ENCODE measurements at places on chromosomes 12 and 14.

DNA sequence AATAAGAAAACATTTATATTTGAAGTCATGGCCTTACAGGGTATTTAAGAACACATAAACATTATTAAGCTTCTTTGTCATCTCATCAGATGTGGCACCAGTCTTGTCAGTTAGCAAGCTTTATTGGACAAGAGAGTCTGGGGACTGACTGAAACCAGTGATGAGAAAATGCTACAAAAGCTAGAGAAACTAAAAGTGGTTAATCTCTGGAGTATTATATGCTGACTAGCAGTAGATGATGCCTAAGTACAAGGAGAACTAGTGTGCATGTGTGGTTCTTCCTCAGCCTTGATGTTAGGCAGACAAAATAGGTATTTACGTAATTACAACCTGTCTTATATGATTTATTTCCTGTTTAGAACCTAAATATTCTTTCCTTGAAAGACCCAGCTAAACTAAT is 176.5 kb downstream of the CPNE8 start:
- DNase-seq, result no peak

DNA sequence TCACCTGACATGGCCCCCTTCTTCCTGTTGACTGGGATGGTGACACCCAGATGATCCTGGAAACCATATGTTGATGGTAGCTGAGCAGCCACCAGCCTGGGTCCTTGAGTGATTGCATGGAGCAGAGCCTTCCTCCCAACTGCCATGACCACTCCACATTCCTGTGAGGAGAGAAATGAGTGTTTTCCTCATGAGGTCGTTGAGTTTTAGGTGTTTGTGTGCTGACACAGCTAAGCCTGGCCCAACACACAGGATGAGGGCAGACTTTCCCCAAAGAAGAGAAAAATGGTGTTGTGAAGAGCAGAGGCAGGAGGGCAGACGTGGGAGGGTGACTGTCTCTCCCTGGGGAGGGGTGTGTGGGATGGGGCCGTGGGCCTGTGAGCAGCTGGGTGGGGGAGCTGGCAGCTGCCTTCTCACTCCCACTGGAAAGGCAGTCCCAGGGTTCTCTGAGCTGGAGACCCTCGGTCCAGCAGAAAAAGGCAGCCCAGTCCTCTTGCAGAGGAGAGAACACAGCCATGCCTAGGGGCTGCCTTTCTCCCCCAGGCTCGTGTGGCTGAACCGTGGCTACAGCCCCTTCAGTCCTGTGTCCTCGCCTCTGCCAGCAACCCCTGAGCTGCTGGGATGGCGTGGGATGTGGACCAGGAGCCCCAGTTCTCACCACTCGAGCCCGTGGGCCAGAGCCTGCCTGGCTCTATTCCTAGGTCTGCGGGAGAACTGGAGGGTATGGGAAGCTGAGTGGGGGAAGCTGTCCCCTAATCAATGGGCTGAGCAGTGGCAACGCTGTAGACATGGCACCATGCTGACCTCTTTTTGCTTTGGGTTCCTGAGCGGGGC is 257.0 kb downstream of the ADGRD1 start:
- no peak for DNase-seq

- no peak for DNase-seq
These were observed 2.6 kb upstream of the MAP4K5 start for GRCh38 chr14:50534997-50535396.

GRCh38 chr14:98130691-98131090 is 1141.3 kb downstream of the BCL11B start:
- no peak for DNase-seq

- no peak for DNase-seq
These were observed 19.7 kb upstream of the NGB start for GRCh38 chr14:77290705-77291104.

- no peak for DNase-seq
These were observed 15.5 kb downstream of the PRKAB1 start for GRCh38 chr12:119683413-119683812.

DNA sequence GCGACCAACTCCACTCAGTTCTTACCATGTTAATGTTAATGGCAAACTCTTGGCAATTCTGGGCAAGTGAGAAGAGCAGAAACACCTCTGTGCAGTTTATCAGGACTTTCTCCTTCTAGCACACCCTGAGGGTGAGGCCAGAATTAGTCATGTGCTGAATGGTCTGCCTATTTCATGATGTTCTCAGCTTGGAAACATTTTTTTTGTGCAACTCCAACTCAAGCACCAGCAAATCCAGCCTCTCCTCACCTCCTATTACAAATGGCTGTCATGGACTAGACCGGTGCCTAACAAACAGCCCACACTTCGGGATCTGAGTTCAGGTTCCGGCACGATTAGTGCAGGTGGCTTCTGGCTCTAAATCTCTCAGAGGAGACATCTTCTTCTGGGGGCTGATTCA is 246.0 kb downstream of the ZFP36L1 start:
- no peak for DNase-seq

GRCh38 chr12:63305901-63306875 is 155.2 kb upstream of the AVPR1A start:
- DNase-seq, result no peak

DNA sequence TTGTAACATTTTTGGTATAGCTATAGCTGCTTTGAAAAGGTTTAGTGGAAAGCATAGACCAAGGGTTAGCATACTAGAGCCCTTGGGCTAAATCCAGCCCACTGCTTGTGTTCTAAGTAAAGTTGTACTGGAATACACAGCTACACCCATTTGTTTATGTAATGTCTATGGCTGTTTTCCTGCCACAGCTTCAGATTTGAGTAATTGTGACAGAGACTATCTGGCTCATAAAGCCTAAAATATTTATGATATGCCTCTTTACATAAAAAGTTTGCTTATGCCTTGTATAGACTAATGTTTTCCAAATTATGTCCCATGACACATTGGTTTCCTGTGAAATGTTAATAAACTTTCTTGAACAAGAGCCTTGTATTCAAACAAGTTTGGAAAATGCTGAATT is 234.8 kb upstream of the ATP2B1 start:
- no peak for DNase-seq

DNA sequence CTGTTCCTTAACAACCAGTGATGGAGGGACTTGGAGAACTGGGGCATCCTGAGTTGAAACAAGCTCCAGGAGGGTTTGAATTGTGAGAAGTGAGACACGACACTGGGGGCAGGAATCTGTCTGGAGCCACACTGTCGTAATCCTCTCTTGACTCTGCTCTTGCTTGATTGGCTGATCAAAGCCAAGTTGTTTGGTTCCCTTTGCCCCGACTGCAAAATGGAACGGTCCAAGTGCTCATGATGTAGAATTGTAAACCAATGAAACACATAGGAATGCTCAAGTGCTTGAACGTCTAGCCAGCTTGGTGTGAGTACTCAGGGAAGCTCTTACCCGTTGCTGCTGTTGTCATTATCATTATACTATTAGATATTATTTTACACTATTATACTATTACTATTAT is 98.1 kb downstream of the TMEM132C start:
- DNase-seq, result no peak

- DNase-seq, result no peak
These were observed 87.1 kb upstream of the PTHLH start for GRCh38 chr12:28059668-28060067.

DNA sequence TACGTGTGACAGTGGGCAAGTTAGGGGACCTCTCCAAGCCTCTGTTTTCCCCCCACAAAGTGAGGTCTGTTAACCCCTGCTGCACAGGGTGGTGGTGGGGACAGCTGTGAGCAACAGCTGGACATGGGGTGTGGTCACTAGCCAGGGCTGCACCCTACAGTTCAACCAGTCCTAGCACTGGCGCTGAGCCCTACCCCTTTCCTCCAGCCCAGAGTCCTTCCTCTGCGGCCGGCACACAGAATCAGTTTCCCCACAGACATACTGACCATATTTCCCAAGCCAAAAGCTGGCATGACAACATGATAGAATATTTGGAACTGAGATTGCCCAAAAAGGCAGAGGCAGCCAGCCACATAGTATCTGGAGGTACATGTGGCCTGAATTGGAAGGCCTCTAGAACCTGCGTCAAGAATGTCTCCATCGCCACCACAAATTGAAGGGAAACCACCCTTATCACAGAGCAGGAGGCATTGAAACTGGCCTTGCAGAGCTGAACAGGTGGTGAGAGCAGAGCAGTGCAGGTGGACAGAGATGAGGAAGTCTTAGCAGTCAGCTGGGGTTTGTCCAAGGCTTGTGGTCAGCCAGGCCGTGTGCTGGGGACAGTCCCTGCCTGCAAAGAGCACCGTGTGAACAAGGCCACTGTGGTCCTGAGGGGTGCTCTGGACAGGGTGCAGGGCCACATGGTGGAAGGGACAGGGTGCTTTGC is 21.2 kb downstream of the DEGS2 start:
- DNase-seq, result no peak

DNA sequence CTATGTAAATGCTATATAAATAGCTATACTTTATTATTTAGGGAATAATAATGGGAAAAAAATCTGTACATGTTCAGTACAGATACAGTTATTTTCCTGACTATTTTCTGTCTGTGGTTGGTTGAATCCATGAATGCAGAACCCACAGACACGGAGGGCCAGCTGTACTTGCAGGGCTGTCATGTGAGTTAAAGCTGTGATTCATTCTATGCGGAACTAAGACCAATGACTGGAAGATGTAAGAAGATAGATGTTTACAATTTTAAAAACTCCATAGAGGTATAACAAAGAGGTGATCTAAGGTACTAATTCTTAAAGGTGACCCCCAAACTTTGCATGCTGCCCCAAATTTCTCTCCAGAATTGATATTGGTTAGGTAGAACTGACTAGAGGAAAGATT is 14.6 kb downstream of the PCNX4 start:
- DNase-seq, result no peak
